AG10803 (cell line): ENCODE measurements at places on chromosomes 13 and 19.

GRCh38 chr13:33721724-33722123 is 96.2 kb upstream of the RFC3 start:
- DNase-seq, result peak; percentile 64

DNA sequence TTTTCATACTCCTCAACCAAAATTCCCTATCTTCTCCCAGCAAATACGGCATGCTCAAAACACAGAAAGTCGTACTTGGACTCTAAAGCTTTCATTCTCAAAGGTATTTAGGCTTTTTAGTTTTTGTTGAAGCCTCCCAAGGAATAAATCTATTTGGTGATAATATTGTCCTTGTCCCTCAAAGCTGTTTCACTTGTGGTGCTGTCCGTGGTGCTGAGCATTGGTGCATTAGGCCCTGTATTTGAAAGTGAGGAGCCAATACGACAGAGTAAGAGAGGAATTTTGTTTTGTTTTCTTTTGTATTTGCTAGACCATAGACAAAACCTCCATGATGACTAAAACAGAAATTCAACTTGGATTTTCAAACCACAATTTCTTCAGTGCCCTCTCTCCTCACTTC is 3.2 kb upstream of the LGALS13 start:
- peak; percentile 8 for DNase-seq

DNA sequence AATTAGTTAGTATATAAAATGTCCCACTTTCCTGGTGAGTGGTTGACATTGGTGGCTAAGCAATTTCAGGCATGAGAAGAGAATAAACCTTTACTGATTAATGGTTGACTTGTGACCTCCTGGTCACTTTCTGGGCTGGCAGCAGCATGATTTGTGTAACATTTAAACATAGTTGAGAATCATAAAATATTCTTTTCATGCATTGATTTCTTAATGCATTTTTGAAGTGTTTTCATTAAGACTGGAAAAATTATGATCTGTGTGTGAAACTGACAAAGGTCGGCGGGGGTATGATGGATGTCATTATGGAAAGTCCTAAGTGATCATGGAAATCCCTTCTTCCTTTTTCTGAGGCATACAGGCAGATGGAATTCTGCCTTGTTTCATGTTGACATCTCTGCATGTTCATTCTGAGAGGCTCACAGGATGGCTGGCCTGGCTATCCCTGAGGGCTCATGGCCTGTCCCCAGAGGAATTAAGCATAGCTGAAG is 98.7 kb upstream of the RNF113B start:
- peak; percentile 88 for DNase-seq

DNA sequence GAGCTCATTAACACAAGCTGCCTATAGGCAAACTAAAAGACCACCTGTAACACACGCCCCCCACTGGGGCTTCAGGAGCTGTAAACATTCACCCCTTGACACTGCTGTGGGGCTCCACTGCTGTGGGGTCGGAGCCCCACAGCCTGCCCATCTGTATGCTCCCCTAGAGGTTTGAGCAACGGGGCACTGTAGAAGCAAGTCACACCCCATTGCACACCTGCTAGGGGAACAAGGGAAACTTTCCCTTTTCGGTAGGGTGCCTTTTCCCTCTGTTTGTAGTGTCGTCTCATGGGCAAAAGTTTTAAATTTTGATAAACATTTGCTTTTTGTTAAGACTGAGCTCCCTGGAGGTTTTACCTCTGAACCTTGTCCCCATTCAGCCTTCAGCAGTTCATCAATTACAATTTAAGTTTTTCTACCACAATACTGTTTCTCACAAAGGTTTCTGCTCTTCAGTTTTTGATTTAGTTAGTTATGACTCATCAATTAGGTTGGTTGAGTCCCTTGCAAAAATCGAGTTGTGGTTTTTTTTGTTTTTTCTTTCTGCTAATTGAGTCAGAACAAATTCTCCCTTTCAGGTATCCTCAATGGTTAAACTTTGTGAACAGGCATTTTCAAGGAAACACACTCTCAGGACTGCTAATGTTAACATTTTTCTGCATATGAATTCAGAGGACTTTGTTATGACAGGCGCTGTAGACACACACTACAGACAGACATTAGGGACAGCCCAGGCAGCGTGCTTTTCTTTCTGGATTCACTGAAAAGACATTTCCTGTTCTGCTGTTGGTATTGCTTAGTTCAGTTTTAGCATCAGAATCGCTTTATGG is 35.1 kb downstream of the ZNF433 start:
- peak; percentile 20 for DNase-seq

GRCh38 chr13:46386392-46387063 is 524 bp downstream of the RUBCNL start:
- peak; percentile 20 for DNase-seq

DNA sequence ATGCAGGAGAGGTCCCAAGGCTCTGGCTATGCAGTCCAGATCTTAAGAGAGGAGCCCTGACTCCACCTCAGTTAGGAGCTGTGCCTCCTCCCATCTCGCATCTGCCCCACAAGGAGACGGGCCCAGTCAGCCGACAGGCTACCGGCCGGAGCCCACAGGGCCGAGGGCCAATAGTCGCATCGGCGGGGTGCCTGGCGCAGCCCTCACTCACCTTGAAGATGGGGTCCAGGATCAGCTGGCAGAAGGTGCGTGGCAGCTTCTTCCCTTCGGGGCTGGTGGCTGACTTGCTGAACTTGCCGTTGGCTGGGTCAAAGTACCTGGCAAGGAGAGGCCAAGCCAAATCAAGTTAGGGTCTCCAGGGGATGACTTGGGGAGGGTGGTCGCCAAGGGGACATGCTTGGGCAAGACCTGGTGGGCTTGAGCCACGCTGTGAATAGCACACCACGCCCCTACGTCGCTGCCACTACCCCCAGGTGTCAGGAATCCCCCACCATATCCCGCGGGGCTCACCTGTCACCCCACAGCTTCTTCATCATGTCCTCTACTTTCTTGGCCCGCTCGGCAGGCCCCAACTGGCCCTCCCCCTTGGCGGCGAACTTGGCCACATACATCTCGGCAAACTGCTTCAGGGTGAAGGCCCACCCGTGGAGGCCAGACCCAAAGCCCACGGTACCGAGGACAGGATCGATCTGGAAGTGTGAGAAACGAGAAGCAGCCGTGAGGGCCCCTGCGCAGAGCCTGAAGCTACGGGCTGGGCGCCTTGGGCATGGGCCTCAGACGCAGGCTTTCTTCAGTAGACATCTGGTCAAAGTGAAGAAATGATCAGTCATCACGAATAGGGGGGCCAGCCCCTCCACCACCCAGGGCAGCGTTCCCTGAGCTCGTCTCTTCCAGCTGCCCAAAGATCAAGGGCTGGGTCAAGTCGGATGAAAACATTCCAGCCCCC is 3.3 kb downstream of the EEF2 start:
- no peak for DNase-seq

- DNase-seq, result peak; percentile 56
These were observed 2.4 kb upstream of the ARGLU1 start for GRCh38 chr13:106570299-106570852.

DNA sequence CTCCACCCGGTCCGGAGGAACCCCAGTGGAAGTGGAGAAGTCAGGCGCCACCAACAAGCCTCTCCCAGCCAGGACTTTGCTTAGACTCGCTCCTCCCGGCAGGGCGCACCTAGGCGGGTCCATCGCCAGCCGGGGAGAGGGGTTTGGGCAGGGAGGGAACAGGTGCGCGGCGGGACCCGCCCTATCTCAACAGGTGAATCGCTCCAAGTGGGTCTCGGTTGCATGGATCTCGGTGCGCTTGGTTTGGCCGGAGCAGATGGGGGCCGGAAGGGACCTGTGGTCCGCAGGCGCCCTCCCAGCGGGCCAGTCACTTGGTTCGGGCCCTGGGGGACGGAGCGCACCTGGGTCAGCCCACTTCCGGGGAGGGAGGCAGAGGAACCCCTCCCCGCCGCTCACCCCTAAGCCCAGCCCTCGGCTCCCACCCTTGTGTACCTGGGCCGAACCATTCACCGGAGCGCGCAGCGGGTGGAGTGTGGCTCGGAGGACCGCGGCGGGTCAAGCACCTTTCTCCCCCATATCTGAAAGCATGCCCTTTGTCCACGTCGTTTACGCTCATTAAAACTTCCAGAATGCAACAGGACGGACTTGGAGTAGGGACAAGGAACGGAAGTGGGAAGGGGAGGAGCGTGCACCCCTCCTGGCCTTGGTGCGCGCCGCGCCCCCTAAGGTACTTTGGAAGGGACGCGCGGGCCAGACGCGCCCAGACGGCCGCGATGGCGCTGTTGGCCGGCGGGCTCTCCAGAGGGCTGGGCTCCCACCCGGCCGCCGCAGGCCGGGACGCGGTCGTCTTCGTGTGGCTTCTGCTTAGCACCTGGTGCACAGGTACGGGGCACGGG is at the start of gene LSR:
LSR (plus strand) TSS at position 693 of the 836 bp plus-strand sequence; CDS start at position 714, 21 bp downstream.
- DNase-seq, result no peak

GRCh38 chr13:21025539-21025938 is 35.8 kb downstream of the LATS2 start:
- DNase-seq, result no peak

- DNase-seq, result no peak
These were observed 6.1 kb upstream of the ECH1 start for GRCh38 chr19:38837656-38838121.

- no peak for DNase-seq
These were observed 71.9 kb downstream of the CDK8 start for GRCh38 chr13:26325876-26326275.

DNA sequence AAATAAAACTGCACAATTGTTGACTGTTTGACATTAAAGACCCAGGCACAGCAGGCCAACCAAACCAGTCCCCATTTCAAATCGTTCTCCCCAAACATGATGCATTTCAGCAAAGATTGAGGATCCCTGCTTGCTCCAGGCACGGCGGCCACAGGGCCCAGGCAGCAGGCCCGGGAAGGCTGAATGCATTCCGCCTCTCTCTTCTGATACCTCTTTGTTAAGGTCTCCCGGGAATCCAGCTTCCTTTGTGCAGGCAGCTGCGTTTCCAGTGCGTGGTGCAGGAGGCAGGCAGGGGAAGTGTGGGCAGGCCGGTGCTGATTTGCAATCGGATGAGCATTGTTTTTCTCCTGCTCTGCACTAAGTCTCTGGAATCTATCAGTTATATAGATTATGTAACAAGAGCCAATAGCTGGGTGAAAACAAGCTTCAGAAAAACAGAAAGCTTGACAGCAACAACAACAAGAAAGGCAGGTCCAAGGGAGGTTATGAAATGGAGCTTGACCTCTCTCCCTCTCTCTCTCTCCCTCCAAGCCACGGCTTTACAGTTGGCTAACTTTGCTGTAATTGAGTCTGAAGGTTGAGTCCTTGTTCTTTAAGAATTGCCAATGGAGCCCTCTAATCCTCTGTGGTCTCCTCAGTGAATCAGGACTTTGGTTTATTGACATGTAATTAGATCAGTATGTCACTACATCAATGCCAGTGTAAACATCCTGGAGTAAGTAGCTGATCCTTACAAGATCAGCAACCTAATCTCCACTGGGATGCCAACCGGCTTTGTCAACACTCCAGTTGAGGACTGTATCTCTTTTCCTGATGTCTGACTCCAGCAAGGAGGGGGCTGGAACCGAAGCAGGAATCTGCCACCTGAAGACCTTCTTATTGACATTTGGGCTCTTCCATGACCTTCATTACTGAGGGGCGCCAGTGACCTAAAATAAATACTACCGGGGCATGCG is 338.0 kb downstream of the TEX29 start:
- DNase-seq, result no peak

DNA sequence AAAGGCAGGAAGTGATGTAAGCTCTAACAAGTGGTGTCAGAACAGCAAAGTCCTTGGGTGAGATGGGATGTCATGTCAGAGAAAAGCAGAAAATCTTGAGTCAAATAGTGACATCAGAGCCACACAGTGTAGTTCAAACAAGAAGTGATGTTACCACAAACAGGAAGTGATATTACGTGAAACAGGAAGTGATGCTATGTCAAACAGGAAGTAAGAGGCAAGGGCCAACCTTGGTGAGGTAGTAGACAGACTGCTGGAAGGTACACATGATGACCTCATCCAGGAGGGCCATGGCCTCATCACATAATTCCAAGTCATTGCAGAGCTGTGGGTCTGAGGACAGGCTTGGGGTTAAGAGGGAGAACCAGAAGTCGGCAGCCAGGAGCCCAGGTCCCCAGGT is 7.0 kb upstream of the MAMSTR start:
- no peak for DNase-seq
